ENCODE measurements at places on chromosomes 6 and 20. TPM values are rescaled to one million over a fixed set of nuclear protein-coding genes. Genes with fewer than 3 reads are reported as not detected.

The SMPDL3A gene
- total RNA-seq: 7.0 TPM

The ZBTB12 gene
- total RNA-seq: 2.4 TPM

The PRPH2 gene
- total RNA-seq: 0.33 TPM

The MUC21 gene
- not detected for total RNA-seq

The DNAH8 gene
- under 0.01 TPM for total RNA-seq

The CCN2 gene
- 530 TPM for total RNA-seq

The CRISP3 gene
- total RNA-seq: not detected

The KHDC1L gene
- 0.33 TPM for total RNA-seq

The MEI4 gene
- total RNA-seq: not detected

The SYCP2 gene
- 0.13 TPM for total RNA-seq

The SYNDIG1 gene
- 0.13 TPM for total RNA-seq

The GINS1 gene
- total RNA-seq: 22.7 TPM

The OSTM1 gene
- total RNA-seq: 21.6 TPM

The FNDC11 gene
- total RNA-seq: 1.1 TPM

The CGA gene
- not detected for total RNA-seq

The PHACTR1 gene
- 4.1 TPM for total RNA-seq

The CAGE1 gene
- total RNA-seq: not detected

The OXT gene
- not detected for total RNA-seq

The MPIG6B gene
- not detected for total RNA-seq

The PSORS1C1 gene
- total RNA-seq: 1.4 TPM

The JARID2 gene
- total RNA-seq: 8.5 TPM

The C6orf15 gene
- 0.13 TPM for total RNA-seq

The HSP90AB1 gene
- total RNA-seq: 524 TPM

The SCRT2 gene
- total RNA-seq: not detected

The SPDEF gene
- total RNA-seq: not detected

The GABRR1 gene
- total RNA-seq: not detected

The SIGLEC1 gene
- not detected for total RNA-seq

The RAET1G gene
- total RNA-seq: 0.25 TPM

The FOXA2 gene
- total RNA-seq: not detected

The CNR1 gene
- total RNA-seq: 1.3 TPM

The SLPI gene
- total RNA-seq: 0.49 TPM

The ARMC12 gene
- 0.89 TPM for total RNA-seq

The C2 gene
- 0.49 TPM for total RNA-seq

The ERVFRD-1 gene
- not detected for total RNA-seq

The MYMX gene
- total RNA-seq: 0.25 TPM

The FOXC1 gene
- 17.6 TPM for total RNA-seq

The MUC22 gene
- not detected for total RNA-seq

The PROCR gene
- total RNA-seq: 92.4 TPM

The EYA2 gene
- total RNA-seq: not detected
